ENCODE measurements at places on chromosomes 5 and 9.

DNA sequence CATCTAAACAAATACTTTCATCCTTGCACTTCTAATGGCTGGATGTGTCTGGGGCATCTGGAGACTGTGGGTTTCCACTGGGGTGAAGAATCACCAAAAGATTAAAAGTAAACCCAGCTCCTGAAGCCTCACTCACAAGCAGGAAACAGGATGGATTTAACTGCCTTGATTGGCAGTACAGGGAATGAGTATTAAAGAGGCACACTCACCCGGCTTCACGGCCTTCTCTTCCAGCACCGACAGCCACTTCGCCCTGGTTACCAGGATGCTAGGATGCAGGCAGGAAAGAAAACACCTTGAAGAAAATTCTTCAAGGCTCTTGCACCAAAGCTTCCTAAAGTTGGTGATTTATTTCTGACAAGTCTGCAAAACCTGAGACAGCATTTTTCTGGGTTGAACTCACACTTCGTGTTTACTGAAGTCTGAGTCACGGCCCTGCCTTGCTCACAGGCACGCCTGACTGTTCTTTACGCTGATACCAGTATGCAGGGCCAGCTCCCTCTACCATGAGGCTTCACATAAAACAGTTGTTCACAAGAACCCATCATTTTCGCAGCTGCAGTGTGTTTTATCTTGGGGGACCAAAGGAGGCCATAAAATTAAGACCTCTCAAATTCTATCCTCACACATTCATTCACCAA, 56.5 kb upstream of the ZNF354A start:
- DNase-seq, result no peak

DNA sequence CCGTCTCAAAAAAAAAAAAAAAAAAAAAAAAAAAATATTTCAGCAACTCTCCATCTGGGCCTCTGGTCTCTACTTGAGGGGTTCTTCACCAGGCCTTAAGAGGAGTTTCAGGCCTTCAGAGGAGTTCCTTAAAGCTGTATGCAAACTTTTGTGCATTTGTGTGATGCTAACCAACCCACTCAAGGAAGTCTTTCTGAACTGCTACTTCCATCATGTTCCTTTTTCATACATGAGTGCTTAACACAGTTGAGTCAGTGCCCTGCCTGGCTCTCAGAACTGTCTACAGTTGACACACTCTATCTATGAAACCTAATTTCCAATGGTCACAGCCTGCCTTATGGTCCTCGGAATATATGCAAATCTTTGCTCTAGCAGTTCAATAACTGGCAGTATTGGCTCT, 146.5 kb downstream of the MEF2C start:
- no peak for DNase-seq

GRCh38 chr9:136088481-136088938, 6.6 kb downstream of the NACC2 start:
- DNase-seq, result no peak

GRCh38 chr5:168132241-168132641, 159.2 kb upstream of the WWC1 start:
- no peak for DNase-seq

DNA sequence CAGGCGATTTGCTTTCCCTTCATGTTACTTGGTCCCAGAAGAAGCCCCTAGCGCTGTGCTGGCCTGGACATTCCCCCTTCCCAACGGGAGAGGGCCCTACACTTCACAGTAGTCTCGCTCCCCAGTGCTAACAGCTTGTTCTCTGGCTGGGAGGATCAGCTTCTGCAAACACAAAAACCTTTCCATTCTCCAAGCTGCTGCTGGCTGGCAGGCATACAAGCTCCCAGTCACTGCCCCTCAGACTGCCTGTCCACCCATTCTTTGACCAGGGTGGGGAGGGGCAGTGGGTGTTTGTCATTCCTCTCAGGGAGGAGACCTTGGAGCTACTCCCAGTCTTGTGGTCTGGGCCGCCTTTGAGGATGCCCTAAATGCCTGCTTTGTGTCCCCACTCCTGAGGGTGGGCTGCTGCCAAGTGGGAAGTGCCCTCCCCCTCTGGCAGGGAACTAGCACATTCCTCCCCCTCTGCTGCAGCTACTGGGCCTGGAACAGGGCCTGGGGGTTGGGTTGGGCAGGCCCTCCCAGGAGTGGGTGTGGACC, 20.8 kb downstream of the ENHO start:
- peak; percentile 11 for DNase-seq

DNA sequence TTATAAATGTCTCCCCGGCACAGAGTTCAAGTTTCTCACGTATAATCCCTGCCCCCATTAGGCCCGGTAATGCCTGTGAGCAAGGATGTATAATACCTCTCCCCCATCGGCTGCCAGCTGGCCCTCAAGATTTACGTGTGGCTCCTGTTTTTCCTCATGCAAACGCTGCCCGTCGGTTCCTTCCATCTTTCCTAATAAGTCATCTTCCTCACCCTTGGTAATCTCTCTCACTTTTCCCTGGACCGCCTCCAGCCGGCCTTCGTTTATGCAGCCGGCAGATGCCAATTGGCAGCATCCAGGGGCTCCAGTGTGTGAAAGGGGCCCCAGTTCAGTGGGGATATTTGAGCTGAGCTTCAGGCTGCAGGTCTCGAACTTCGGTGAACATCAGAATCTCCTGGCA, 86.5 kb upstream of the NEURL1B start:
- no peak for DNase-seq

- DNase-seq, result no peak
Observed at GRCh38 chr9:100739666-100740065, 161.8 kb downstream of the CAVIN4 start.

DNA sequence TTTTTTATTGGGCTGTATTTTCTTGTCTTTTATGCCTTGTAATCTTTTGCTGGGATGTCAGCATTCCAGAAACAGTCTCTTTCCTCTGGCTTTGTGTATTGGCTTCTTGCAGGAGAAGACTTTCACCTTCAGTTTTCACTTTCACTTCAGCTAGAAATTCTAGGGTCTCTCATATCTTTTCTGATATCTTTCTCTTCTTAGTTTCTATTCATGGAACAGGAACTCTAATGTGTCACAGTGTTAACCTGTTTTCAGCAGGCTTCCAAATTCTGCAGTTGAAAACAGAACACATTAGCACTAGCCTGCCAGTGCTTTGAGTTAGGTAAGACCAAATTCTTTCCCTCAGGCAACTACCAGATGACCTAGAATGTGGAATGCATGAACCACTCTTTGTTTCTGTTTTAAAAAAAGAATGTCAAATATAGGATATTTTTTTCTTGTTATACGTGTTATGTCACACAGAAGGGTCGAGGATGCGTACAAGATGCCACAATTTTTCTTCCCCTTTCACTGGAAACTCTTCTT, 164.7 kb downstream of the TUSC1 start:
- no peak for DNase-seq

GRCh38 chr9:126625329-126626126, 11.8 kb downstream of the LMX1B start:
- DNase-seq, result no peak

- DNase-seq, result no peak
Observed at GRCh38 chr9:127131871-127132270, 9.4 kb upstream of the ANGPTL2 start.

- no peak for DNase-seq
Observed at GRCh38 chr5:156595132-156595787, 254.8 kb upstream of the PPP1R2B start.

DNA sequence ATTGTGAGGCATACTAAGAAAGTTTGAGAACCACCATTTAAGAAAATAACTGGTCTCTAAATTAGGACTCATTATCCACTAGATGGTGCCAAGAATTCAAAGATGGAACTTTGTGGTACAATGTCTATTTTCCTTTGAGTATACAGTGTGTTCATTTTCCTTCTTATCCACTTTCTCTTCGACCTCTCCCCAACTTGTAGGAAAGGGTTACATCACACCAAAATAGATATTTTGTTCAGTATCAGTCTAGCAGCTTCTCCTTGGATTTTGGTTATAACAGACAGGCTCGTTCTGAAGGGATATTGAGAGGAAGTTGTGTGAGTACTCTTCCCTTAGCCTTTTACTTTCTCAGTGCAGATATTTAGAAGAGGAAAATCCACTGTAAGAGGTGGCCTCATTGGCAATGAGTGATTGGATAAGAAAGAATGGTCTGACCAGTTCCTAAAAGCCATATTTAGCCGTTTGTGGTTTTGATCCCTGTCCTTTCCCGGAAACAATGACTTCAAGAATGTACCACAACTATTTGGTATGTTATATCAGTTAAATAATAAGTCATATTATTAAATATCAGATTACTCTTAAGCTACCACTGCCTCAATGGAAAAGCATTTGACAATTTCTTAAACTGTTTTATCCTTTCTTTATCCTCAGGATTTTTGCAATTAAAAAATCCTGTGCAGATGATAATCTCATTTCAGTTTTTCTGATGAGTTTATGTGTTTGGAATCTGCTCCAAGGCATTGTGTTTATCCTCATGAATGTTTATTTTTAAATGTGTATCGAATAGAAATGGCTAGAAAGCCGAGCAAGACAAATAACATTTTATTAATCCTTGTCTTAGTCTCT, 69.0 kb upstream of the GRAMD2B start:
- peak; percentile 19 for DNase-seq

GRCh38 chr5:151448038-151448985, 909 bp downstream of the SLC36A1 start:
- no peak for DNase-seq

GRCh38 chr5:133052317-133053175, 733 bp downstream of the HSPA4 start:
- no peak for DNase-seq

GRCh38 chr5:35626108-35626507, 8.4 kb downstream of the SPEF2 start:
- DNase-seq, result no peak

GRCh38 chr9:84154320-84154719, 173.7 kb downstream of the RMI1 start:
- no peak for DNase-seq

GRCh38 chr5:1330146-1330846, 14.6 kb downstream of the CLPTM1L start:
- DNase-seq, result no peak

DNA sequence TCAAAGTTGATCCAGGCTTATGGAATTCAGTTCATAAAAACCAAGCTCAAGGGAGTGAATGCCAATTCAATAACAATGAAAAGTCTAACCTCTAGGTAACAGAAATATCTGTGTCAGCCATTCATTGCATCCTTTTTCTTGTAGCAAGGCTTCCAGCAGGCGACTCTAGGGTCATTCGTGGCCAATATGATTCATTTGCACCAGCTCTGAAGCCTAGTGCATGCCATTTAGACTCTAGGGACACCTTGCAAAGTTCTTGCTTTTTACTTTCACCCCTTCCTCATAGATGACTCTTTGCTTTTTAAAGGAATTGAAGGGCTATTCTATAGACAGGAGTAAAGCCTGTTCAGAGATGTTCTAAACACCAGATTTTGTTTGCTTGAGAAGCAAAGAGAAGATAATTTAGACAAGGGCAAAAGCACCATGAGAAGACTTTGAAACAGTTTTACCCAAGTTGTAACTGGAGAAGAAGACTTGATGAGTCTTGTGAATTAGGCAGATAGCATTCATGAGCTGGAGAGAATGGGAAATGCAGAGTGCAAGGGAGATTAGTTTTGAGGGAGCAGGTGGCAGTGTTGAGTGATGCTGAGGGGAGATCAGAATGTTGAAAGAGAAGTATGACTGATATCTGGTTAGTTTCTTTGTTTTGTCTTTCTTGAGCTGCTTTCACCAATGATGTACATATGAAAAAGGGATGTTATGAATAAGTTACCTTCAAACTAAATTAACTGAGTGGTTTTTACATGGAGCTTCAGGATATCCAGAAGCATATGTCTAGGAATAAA, 94.5 kb downstream of the F2RL2 start:
- no peak for DNase-seq

- no peak for DNase-seq
Observed at GRCh38 chr9:79471580-79472543, 99.9 kb upstream of the TLE4 start.

DNA sequence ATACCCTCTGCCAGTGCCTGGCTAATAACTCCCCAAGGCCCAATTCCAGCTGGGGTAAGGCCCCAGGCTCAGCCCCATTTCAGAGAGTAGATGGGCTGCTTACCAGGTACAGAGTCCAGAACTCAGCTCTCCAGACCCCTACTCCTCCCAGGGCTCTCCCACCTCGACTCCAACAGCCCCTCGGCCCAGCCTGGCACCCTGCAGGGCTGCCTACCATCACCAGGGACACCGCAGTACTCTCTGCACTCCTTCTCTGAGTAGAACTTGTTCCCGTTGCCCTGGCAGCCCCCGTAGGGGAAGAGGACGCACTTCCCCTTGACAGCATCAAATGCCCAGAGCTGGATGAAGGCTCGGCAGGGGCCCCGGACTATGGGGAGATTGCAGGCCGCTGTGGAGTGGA, 17.4 kb downstream of the AMBP start:
- DNase-seq, result no peak

- no peak for DNase-seq
Observed at GRCh38 chr5:37838933-37839341, 904 bp downstream of the GDNF start.

GRCh38 chr5:150112201-150113046, 26.1 kb upstream of the CSF1R start:
- DNase-seq, result no peak

Data from NCI-H2081 (cell line).